BJ (cell line): ENCODE measurements at places on chromosomes 7 and 10.

GRCh38 chr7:79531905-79532664 is 78.6 kb upstream of the MAGI2 start:
- DNase-seq = no peak

DNA sequence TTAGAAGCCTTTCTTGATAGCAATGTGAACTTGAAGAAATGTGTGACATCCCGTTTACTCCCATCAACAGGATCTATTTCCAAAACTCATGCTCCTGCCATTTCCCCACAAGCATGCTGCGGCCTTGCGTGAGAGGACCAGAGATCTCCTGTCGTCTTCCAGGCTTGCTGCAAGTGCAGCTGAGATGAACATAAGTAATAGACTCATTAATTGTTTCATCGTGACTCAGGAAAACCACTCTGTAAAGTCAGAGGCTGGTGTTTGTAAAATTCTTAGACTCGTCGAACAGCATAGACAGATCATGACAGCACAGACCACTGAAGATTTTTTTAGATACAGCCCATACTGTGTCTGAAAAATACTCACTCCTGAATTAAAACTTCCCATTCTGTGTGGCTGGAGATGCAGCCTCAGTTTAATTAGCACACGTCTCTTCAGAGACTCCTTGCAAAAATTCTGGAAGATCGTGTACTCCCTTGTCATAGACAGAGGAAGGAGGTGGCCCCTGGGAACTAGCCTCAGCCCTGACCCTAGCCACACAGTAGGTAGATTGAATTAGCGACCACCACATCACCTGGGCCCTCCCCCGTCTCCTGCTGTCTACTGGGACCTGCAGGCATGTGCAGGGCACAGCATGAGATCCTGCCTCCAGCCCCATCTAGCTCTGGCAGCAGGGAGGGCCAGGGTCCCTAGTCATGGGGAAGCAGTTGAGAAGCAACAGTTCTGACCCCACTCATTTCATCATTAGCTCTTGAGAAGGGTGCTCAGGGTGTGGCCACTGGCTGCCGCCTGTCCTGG is 226.0 kb downstream of the CELF2 start:
- DNase-seq = peak; percentile 22

- no peak for DNase-seq
These were observed 168.2 kb downstream of the SEPTIN7 start for GRCh38 chr7:35969066-35969465.

DNA sequence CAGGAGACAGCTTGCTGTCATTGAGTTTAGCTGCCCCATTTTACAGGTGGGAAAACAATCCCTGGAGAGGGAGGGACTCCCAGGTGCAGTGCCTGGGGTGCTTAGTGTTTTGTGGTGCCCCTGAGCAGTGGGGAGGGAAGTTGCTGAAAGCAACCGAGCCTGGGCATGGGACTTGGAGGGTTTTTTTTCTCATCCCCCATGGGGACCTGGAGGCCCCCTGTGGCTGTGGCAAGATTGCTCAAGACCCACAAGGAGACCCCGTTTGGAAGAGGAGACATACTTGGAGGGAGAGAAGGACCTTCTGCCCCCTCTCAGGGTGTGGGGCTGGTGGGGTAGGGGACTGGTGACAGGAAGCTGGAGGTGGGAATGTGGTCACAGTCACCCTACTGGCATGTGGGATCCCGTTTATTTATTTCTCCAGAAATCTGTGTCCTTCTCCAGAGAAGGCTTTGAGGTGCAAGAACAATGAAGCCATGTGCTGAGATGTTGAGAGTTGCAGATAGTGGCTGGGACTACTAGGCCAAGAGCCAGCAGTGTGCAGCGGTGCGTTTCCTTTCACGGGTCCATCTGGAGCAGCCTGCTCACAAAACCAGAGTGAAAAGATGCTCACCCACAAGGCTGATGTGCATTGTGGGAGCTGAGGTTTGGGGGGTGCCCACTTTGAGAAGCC is 21.5 kb downstream of the ZMIZ1 start:
- no peak for DNase-seq

DNA sequence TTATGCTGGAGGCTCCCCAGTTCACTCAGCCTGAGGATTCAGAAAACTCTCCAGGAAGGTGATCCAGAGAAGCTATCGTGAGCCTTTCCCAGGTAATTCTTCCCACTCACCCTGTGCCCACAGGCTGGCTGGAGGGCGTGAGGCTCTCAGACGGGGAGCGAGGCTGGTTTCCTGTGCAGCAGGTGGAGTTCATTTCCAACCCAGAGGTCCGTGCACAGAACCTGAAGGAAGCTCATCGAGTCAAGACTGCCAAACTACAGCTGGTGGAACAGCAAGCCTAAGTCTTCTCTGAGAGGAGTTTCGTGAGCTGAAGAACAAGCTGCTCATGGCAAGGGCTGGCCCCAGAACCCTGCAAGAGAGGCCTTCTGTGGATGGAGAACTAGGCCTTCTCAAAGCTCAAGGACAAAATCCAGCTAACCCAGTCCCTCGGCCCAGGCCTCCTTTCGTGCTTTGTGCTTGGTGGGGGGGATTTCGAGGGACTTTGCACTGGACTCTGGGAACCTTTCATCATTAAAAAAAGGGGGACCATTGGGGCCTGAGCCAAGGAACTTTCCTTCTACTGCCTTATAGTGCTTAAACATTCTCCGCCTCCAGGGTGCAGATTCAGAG is 23.6 kb downstream of the NOBOX start:
- no peak for DNase-seq

- DNase-seq = no peak
These were observed 700 bp downstream of the SMC3 start for GRCh38 chr10:110568055-110568735.

DNA sequence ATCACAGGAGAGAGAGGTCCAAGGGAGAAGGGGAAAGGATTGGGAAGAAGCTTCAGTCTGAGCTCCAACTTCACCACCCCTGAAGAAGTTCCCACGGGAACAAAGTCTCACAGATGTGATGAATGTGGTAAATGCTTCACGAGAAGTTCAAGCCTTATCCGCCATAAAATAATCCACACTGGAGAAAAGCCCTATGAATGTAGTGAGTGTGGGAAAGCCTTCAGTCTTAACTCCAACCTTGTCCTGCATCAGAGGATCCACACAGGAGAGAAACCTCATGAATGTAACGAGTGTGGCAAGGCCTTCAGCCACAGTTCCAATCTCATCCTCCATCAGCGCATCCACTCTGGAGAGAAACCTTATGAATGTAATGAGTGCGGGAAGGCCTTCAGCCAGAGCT is 16.0 kb upstream of the ZSCAN21 start:
- no peak for DNase-seq

DNA sequence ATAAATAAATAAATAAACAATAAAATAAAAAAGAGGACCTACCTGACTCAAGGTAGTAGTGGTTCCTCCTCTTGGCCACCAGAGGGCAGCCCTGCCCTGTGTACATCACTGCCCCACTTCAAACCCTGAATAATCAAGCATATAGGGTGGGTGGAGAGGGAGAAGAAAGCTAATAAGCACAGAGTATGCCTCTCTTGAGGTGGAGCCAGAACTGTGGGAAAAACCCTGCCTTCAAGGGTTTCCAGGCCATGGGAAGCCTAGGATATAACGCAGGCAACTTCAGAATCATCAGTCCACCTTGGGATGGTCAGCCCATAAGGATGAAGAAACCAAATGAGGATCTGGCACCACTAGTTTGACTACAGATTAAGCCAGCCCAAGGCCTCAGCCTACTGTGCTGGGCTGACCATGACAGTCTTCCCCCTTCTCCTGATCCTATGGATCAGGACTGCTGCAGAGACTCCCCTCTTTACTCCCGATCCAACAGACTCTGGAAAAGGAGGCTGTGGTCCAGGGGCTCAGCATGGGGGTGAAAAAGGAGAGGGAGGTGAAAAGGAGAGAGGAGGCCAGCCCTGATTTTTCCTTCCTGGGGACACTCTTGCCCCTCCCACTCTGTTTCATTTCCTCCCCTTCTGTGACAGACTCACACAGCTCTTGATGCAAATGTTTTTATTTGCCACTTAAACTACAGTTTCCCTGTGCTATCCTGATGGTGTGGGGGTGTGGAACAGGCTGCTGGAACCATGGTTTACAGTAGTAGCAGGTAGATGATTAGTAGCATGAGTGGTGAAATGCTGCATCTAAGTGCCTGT is 10.1 kb downstream of the AVPI1 start:
- DNase-seq = no peak

- no peak for DNase-seq
These were observed 97.1 kb downstream of the RGS10 start for GRCh38 chr10:119445311-119445934.

DNA sequence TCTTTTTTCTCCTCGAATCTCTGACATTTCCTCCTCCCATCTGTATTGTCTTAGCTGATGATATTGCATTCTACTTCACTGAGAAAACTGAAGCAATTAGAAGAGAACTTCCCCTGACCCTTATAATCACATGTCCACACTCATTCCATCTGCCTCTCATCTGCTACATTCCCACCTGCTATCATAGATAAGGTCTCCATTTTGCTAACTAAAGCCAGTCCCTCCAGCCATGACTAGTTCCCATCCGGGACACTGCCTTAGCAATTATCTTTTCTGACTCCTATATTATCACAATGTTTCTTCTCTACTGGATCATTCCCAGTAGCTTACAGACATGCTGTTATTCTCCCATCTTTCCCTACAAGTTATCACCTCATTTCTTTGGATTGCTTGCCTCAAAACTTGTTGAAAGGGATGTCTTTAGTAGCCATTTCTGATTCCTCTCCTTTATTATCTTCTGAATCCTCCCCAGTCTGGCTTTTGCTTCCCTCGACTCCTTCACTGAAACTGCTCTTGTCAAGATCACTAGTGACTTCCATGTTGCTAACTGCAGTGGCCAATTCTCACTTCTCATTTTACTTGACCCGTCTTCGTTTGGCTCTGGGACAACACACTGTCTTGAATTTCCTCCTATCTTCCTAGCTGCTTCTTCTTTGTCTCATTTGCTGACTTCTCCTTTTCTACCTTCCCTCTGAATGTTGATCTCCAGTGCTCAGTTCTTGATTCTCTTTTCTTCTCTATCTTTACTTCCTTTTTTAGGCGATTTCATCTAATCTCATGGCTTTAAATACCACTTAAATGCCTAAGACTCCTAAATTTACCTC is 35.9 kb downstream of the FZD1 start:
- no peak for DNase-seq

GRCh38 chr10:88315755-88316154 is 267.4 kb downstream of the RNLS start:
- no peak for DNase-seq

GRCh38 chr10:80509403-80510161 is 28.1 kb upstream of the SH2D4B start:
- peak; percentile 38 for DNase-seq

- DNase-seq = no peak
These were observed 171.9 kb downstream of the FGFR2 start for GRCh38 chr10:121426307-121426706.

- DNase-seq = no peak
These were observed 9.7 kb upstream of the RASSF4 start for GRCh38 chr10:44949915-44950314.

DNA sequence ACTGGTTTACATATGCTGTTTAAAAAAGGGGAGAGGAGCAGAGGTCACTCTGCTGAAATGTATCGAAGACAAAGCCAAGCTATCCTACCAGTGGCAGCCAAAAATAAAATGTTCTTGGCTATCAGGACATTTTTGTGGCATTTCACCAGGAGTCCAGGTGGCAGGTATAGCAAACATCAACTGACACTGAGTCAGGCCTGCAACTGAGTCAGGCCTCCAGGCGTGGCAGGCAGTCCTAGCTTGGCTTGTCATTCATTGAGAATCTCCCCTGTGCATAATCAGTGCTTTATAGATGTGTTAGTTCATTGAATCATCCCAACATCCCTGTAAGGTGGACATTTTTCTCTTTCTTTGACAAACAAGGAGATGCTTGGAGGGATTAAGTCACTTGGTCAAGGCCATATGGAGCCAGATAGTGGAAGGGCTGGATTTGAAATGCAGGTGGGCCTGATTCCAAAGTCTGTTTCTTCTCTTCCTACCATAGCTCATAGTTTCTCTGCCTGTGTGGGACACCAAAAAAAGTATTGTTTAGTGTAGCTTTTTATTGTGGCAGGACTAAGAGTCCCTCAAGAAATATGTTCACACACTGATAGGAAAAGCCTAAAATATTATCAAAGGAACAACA is 4.3 kb downstream of the DYNC1I1 start:
- DNase-seq = no peak

DNA sequence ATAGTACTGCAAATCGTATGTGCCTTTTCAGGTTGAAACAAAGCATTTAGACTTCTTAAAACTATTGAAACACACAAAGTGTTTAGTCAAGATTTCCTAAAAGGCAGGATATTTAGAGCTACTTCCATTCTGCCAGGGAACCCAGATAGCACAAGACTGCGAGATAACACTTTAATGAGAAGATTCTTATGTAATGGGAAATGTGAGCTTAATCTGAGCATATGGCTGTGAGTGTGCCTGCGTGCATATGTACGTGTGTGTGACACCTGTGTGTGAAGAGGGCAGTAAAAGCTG is 14.3 kb upstream of the JCAD start:
- DNase-seq = no peak

GRCh38 chr7:66627151-66627681 is 1.5 kb upstream of the KCTD7 start:
- DNase-seq = no peak

- DNase-seq = no peak
These were observed 22.3 kb upstream of the TSPAN33 start for GRCh38 chr7:129122078-129122750.

DNA sequence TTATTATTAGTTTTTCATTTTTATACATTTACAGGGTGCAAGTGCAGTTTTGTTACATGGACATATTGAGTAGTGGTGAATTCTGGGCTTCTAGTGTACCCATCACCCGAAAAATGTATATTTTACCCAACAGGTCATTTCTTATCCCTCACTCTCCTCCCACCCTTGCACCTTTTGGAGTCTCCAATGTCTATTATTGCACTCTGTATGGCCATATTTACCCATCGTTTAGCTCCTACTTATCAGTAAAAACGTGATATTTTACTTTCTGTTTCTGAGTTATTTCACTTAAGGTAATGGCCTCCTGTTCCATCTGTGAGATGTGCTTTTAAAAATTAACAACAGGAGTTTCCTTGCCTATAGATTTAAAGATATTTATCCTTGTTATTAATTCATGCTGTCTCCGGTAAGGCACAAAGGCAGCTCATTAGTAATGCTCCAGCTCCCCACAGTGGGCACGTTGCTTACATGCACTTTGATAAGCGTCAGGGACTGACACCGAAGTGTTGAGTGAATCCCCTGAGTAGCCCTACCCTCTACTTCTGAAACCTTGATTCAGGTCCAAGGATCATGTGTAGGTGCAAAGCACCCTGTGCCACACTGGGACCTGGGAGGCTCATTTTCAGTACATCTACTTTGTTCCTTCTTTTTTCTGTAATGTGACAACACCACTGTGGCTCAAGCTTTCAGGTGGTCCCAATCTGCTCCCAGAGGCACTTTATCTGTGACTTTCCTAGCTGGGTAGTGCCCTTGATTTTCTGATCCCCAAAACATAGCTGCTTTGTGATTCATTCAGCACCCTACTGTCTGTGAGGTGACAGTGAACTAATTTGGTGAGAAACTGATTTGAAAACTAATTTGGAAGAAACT is 27.3 kb downstream of the HYAL4 start:
- DNase-seq = no peak
